ENCODE measurements at places on chromosomes 3 and 15.
A peak's percentile ranks its signal among the peaks of the same experiment; 100 is the strongest.

DNA sequence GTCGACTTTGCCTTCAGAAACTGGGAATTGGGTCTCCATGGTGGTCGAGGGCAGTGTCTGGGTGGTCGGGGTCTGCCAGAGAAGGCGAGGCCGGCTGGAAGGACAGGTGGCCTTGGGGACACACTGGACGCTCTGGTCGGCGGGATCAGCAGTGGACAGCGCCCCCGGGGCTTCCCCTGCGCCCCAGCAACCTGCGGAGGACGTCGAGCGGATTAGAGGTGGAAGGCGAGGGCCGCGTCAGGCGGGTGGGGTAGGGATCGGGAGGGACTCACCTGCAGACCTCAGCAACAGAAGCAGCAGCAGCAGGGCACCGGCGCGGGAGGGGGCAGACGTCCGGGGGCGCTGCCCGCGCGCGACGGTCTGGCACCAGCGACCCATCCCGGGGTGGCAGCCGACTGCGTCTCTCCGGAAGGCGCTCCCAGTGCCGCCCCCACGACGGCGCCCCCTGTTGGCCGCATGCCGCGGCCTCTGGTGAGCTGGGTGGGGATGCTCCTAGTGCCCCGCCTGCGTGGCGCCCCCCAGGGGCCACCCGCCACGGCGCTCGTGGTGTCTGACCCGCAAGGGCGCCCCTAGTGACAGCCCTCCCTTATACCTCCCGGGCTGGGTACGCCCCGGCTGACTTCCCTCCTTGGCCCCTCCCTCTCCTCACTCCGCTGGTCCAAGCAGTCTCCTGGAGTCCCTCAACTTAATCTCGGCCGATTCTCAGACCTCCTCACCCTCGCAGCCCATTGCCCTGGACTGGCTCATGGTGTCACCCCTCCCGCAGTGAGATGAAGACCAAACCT, at the start of gene PRSS50:
Gene PRSS50, minus strand, starts transcription at position 423 of the 785 bp plus-strand sequence. Its CDS starts 45 bp downstream, at position 378.
- no peak for DNase-seq

GRCh38 chr3:193921465-193921864, 214.5 kb upstream of the HES1 start:
- no peak for DNase-seq

- DNase-seq: no peak
Measured at GRCh38 chr3:194042927-194043326, 93.0 kb upstream of the HES1 start.

DNA sequence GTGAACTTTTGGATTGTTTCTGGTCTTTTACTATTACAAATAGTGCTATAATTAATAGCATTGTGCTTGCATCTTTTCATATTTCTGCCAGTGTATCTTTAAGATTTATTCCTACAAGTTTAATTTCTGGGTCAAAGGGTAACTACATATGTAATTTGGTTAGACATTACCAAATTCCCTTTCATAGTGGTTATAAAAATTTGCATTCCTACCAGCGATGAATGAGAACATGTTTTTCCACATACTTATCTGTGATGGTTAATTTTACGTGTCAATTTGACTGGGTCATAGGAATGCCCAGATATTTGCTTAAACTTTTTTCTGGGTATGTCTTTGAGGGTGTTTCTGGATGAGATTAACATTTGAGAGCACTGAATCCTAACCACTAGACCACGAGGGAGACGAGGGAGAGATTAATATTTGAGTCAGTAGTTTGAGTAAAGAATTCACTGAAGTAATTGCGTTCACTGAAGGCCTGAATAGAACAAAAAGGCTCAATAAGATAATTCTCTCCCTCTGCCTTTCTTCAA, 132.3 kb upstream of the NEO1 start:
- no peak for DNase-seq

GRCh38 chr3:39388741-39389248, 5.6 kb downstream of the SLC25A38 start:
- no peak for DNase-seq

- DNase-seq: peak; percentile 72
Measured at GRCh38 chr15:76235186-76235826, 76.0 kb downstream of the ETFA start.

DNA sequence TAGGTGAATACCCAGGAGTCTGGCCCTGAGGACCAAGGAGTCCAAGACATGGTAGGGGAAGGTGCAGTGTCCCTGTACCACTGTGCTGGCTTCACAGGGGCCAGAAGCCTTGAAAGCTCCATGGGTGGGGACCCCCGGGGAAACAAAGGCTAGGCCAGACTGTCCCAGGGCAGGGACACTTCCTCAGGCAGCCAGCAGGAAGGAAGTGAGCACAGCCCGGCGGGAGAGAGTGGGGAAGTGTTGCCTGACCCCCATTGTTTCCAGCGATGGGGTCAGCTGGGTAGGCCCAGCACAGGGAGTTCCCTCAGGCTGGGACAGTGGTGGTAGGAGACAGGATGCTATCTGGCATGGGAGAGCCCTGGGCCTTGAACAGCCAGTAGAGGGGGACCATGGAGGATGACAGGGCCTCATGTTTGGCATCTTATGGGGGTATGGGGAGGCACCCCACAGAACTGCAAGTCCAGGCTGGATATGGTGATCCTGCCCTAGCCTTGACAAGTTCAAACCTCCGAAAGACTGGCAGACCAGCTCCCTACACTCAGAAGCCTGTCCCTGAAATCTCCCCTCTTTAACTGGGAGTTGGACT, 1.2 kb upstream of the HYAL2 start:
- DNase-seq: no peak

DNA sequence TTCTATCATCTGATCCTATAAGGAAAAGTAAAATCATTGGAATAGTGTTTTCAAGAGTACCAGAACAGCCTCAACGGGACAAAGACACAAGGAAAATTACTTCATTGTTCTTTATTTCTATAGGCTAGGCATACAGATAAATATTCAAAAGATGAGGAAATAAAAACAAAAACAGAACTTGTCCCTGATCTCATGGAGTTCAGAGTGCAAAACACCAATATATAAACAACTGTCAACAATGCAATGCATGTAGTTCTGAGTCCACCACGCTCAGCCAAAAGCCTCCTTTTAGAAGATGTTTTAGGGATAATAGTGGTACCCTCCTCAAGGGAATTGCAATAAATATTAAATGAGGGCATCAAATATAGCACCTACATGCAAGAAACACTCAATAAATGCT, 4.6 kb upstream of the SLC4A7 start:
- DNase-seq: no peak

- DNase-seq: no peak
Measured at GRCh38 chr3:61853912-61854311, 292.5 kb downstream of the PTPRG start.

- DNase-seq: no peak
Measured at GRCh38 chr15:52673312-52673711, 5.9 kb downstream of the ATOSA start.

GRCh38 chr3:14373753-14374376, 28.5 kb upstream of the SLC6A6 start:
- DNase-seq: no peak

DNA sequence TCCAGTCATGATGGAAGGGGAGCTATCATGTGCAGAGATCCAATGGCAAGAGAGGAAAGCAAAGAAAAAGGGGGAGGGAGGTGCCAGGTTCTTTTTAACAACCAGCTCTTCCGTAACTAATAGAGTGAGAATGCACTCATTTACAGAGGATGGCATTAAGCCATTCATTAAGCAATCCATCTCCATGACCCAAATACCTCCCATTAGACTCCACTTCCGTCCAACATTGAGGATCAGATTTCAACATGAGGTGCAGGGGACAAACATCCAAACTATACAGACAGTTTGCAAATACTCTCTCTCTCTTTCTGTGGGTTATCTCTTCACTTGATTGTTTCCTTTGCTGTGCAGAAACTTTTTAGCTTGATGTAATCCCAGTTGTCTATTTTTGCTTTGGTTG, 21.2 kb downstream of the ZDHHC23 start:
- DNase-seq: no peak

- DNase-seq: no peak
Measured at GRCh38 chr15:34791701-34792100, 3.6 kb downstream of the ACTC1 start.

- peak; percentile 25 for DNase-seq
Measured at GRCh38 chr3:195133462-195133861, 137.5 kb downstream of the XXYLT1 start.

DNA sequence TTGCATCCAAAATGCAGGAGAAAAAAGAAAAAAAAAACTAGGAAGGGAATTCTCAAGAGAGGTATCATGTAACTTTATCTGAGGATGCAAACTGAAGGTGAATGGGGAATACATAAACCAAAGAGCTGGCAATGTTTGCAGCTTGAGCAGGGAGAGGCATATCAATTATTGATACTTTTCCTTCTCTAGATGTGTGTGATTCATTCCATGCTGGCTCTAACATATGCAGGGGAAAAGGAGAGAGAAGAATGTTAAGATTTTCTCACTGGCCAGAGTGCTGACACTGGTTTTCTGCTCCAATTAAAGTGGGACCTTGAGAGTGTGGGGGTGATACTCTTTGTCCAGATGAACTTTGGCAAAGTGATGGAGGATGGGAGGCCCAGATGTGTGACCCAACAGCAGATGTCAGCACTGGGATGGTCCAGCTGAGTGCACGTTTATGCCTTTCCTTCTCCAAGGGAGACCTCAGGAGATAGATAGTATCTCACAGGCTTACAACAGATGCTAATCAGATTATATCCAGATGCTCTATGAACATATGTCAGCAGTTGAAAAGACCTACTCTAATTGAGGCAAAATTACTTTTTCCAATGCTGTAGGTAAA, 50.0 kb upstream of the PSMD6 start:
- DNase-seq: no peak

GRCh38 chr3:67654099-67654843, at the start of gene SUCLG2:
Gene SUCLG2 (minus strand): TSS chr3:67654612. CDS start chr3:67654586, 26 bp downstream.
- peak; percentile 77 for DNase-seq

DNA sequence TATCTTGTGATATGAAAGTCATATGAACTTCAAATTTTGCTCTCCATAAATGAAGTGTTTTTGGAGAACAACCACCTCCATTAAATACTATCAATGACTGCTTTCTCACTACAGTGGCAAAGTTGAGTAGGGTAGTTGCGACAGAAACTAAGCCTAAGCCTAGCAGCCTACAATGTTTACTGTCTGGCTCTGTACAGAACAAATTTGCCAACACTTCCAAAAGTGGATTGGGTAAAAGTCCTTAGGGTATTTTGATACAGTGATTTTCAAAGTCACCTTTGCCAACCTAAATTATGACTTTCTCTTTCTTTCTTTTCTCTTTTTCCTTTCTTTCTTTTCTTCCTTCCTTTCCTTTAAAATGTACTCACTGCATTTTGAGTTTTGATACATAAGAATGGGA, 142.6 kb downstream of the PLCL2 start:
- DNase-seq: no peak

DNA sequence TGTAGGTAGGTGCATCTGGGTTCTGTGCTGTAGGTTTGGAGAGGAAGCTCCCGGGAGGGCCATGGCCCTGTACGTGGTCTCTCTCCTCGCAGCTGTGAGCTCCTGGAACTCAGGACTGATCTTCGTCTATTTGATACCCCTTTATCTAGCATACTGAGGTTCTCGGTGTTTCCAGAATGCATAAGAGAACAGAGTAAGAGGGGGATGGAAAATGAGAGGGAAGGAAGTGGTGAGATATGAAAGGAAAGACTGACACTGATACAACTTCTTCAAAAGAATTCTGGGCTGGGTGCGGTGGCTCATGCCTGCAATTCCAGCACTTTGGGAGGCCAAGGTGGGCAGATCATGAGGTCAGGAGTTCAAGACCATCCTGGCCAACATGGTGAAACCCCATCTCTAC, 90.7 kb downstream of the CHRD start:
- DNase-seq: no peak
